Right hindlimb (tissue), 1 donor: ENCODE measurements at places on chromosomes 11 and 22.

GRCh38 chr11:67357831-67358670 is 4.7 kb upstream of the POLD4 start:
- no peak for DNase-seq

DNA sequence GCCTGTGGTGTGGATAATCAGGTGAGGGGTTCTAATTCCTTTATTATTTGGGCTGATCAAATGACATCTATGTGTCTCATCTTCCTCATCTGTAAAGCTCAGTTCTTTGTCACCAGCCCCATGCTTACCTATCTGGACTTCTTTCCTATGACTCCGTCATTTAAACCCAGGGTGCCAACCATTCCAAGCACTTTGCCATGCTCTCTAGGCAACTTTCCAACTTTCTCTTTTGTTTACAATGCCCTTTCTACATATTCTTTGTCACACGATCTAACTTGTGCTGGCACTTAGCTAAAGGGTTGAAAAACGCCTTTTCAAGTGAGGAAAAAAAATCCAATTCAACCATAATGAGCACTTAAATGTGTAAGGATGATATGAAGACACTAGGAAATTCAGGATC is 27.9 kb downstream of the EXPH5 start:
- DNase-seq: no peak

GRCh38 chr11:71322861-71323582 is 70.6 kb upstream of the SHANK2 start:
- no peak for DNase-seq

- no peak for DNase-seq
These were observed 3.9 kb downstream of the CDC45 start for GRCh38 chr22:19483481-19484244.
